ENCODE measurements at places on chromosomes 11 and 22. TPM values are rescaled to one million over a fixed set of nuclear protein-coding genes. Genes with fewer than 3 reads are reported as not detected.

HEPHL1 gene
- total RNA-seq = not detected

RBM14 gene
- total RNA-seq = 152 TPM

OR52I2 gene
- total RNA-seq = not detected

OR52E4 gene
- total RNA-seq = not detected

OR8K5 gene
- not detected for total RNA-seq

OR2D2 gene
- not detected for total RNA-seq

ENTHD1 gene
- total RNA-seq = not detected

MS4A12 gene
- total RNA-seq = not detected

PRG3 gene
- not detected for total RNA-seq

SCUBE1 gene
- total RNA-seq = 0.24 TPM

POU2AF2 gene
- not detected for total RNA-seq

C11orf86 gene
- total RNA-seq = not detected

ZNF280B gene
- total RNA-seq = 7.7 TPM

OR51I1 gene
- not detected for total RNA-seq

SHANK3 gene
- total RNA-seq = 4.4 TPM

OR2AG1 gene
- total RNA-seq = not detected

LRRC55 gene
- 3.0 TPM for total RNA-seq

NXPE1 gene
- not detected for total RNA-seq

SULT4A1 gene
- 0.15 TPM for total RNA-seq

IL18BP gene
- 10.6 TPM for total RNA-seq

CARNS1 gene
- 0.28 TPM for total RNA-seq

LDHAL6A gene
- total RNA-seq = not detected

MRGPRE gene
- not detected for total RNA-seq

SNX32 gene
- total RNA-seq = 2.1 TPM

TMPRSS5 gene
- 2.9 TPM for total RNA-seq

CTSW gene
- not detected for total RNA-seq

PGA5 gene
- not detected for total RNA-seq

LRRC10B gene
- total RNA-seq = 17.4 TPM

PICALM gene
- 174 TPM for total RNA-seq

MMP13 gene
- not detected for total RNA-seq

SPTBN2 gene
- total RNA-seq = 21.1 TPM

MYO18B gene
- 0.15 TPM for total RNA-seq

RBX1 gene
- total RNA-seq = 83.9 TPM

MRTFA gene
- 35.8 TPM for total RNA-seq

XRRA1 gene
- 10.0 TPM for total RNA-seq

SDHAF2 gene
- 46.6 TPM for total RNA-seq

OR52E8 gene
- not detected for total RNA-seq

EI24 gene
- total RNA-seq = 161 TPM

PGGHG gene
- total RNA-seq = 5.4 TPM

PATZ1 gene
- total RNA-seq = 58.5 TPM

P4HA3 gene
- total RNA-seq = 0.52 TPM

SHISAL1 gene
- total RNA-seq = 2.5 TPM

HBB gene
- not detected for total RNA-seq

FTH1 gene
- total RNA-seq = 2,291 TPM

LRP4 gene
- 39.6 TPM for total RNA-seq

USH1C gene
- total RNA-seq = not detected

ANO5 gene
- total RNA-seq = 3.7 TPM
